ENCODE measurements at places on chromosomes 5 and 9.

DNA sequence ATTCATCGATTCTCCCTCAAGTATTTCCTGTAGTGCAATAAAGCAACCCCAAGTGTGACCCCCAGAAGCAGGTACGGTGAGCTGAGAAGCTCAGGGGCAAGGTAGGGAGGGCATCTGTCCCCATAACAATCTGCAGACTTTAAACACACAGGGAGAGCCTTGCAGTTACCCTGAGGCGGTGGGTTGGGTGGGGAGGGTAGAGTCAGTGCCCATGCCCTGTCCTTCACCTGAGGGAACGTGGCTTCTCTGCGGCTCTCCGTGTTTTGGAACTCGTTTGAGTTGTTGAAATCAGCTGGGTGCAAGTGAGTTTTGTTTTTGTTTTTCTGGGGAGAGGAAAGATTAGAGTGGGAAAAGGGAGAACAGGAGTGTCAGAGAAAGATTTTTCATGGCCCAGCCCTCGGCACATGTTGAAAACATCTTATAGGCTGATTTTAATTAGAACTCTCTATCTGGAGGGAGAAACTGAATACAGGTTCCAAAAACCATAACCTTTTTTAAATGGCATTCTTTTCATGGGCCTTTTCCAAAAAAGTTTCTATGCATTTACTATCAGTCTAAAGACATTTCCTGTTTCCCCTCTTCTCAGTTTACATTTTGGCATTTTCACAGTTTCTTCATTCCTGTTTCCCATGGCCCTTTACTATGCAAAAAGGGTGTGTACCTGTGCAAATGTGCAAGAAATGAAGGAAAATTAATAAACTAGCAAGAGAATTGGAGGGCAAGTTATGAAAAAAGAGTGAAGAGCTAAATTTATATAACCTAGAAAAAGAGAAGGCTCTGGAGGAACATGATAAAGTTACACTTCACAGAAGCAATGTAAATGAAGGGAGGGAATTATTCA is 266.5 kb upstream of the VLDLR start:
- DNase-seq = peak; percentile 44

- no peak for DNase-seq
These were observed 84.5 kb downstream of the ERMP1 start for GRCh38 chr9:5748438-5748837.

DNA sequence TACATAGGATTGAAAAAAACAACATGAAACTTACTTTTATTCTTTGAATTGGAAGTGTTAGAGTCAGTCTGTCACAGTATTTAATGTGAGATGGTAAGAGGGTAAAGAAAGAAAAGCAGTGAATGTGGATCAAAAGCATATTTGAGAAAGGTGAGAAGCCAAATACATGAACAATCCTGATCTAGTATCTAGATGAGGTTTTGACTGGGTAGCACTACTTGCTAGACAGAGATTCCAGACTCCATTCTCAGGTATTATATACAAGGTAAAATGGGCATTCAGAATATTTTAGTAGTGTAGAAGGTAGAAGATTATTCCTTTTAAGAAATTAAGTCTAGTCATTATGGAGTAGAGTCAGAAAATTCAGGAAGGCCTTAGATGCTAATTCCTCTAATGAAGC is 62.2 kb downstream of the SLC38A9 start:
- no peak for DNase-seq

- peak; percentile 85 for DNase-seq
These were observed 250.5 kb downstream of the NR2F1-AS1 start for GRCh38 chr5:93330506-93330905.

DNA sequence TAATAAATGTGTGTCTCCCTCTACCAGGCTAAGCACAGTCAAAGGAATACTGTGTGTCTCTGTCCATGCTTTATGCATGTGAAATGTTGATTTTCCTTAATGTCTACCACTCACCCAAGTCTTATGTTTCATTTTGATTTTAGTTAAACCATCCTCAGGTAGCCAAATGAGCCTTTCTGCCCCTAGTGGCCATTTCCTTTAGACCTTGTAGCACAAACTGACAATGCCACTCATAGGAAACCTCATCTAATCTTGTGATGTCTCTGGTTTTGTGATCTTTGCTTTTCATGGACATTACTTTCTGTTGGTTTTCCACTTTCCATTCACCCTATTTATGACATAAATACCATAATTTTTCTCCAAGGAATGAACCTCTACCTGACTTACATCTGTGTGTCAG is 820.8 kb downstream of the MAT2B start:
- no peak for DNase-seq
